Stimulated activated CD4-positive, alpha-beta T cell treated with anti-CD3 and anti-CD28 coated beads, Interleukin-1b, Interleukin-23, amount 100 ng/mL, for 48 hours (primary cell): ENCODE measurements at places on chromosomes 13 and 19.

DNA sequence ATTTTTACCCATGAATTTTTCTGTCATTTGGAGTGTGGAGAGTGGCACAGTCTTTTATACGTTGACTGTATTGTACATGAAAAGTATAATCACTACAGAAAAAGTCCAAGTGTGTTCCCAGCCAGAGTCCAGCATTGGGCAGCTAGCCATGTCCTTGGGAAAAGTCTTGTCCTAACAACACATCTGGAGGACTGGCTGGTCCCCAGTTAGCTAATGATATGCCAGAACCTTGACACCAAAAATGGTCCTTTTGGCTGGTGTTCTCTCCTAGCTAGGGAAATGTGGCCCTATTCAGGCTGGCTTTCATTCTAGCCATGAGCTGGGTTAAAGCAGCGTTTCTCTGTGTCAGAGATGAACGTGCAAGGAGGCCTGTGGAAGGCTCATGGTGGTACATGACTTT lies 98.9 kb downstream of the ESD start:
- no peak for DNase-seq

DNA sequence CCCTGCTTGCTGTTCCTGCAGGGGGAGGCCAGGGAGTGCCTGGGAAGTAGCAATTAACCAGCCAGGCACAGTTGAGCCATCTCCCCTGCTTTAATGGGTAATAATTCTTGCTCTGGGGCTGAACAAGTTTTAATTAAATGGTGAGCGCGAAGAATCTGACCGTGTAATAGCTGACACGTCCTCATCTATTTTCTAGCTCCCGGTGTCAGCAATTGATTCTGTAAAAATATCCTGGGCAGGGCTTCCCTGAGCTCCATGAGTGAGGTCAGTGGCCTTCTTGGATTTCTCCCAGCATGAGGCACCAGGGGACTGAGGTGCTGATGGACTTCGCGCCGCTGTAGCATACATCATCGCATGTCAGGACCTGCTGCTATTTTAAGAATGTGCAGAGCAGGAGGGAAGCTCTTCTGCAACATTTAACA lies 26.9 kb downstream of the SIPA1L3 start:
- no peak for DNase-seq

GRCh38 chr13:84536906-84537305 lies 654.6 kb upstream of the SLITRK1 start:
- no peak for DNase-seq

- DNase-seq: no peak
Measured at GRCh38 chr13:74838096-74838495, 643.9 kb downstream of the TBC1D4 start.

DNA sequence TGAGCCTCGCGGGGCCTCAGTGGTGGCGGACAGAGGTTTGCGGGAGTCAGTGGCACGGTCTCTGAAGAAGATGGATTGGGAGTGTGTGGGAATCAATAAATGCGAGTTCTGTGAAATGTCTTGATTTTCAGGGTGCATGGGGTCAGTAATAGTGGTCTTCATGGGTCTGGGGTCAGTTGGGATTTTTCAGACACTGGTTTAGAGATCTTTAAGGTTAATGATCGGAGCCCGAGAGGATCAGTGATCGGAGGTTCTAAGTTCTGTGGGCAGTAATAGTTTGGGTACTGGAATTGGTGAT lies 377 bp downstream of the ZNF793 start:
- DNase-seq: no peak

- peak; percentile 22 for DNase-seq
Measured at GRCh38 chr19:49592486-49593232, 1.7 kb downstream of the PRR12 start.

GRCh38 chr19:2271234-2272103 lies 10.5 kb downstream of the PEAK3 start:
- DNase-seq: no peak
